ENCODE measurements at places on chromosomes 4 and X. TPM values are rescaled to one million over a fixed set of nuclear protein-coding genes. Genes with fewer than 3 reads are reported as not detected.

The SH3TC1 gene
- 145 TPM for total RNA-seq

The PWWP3B gene
- 1.5 TPM for total RNA-seq

The SPOCK3 gene
- not detected for total RNA-seq

The UGT2B15 gene
- total RNA-seq, result not detected

The RRH gene
- 0.07 TPM for total RNA-seq

The CMC4 gene
- 11.8 TPM for total RNA-seq

The RHOXF2B gene
- total RNA-seq, result not detected

The GNRHR gene
- not detected for total RNA-seq

The NPY2R gene
- total RNA-seq, result not detected

The P2RY4 gene
- not detected for total RNA-seq

The TNMD gene
- total RNA-seq, result not detected

Measured in pulmonary artery endothelial cell (primary cell).